Activated naive CD4-positive, alpha-beta T cell (primary cell): ENCODE measurements at places on chromosomes 6 and 20.

- no peak for DNase-seq
Measured at GRCh38 chr6:978937-979685, 286.2 kb upstream of the EXOC2 start.

DNA sequence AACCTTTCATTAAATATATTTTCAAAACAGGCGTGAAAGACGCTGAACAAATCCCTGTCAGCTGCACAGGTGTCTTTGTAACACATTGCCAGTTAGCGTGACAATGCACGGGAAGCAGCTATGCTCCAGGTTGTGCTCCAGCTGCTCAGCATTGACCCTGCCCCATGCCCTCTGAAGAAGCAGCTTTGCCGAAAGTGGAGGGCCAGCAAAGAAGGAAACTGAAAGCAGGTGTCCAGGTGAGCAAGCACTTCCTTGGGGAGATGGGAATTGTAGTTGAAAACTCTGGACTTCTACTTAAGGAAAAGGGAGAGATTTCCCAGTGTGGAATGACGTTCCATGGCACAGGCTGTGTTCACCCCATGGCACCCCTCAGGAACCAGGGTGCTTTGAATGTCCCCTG lies 125.7 kb downstream of the TTLL2 start:
- no peak for DNase-seq

- no peak for DNase-seq
Measured at GRCh38 chr6:164247106-164247505, 832.6 kb downstream of the QKI start.

- no peak for DNase-seq
Measured at GRCh38 chr20:8254911-8255582, 123.0 kb downstream of the PLCB1 start.

DNA sequence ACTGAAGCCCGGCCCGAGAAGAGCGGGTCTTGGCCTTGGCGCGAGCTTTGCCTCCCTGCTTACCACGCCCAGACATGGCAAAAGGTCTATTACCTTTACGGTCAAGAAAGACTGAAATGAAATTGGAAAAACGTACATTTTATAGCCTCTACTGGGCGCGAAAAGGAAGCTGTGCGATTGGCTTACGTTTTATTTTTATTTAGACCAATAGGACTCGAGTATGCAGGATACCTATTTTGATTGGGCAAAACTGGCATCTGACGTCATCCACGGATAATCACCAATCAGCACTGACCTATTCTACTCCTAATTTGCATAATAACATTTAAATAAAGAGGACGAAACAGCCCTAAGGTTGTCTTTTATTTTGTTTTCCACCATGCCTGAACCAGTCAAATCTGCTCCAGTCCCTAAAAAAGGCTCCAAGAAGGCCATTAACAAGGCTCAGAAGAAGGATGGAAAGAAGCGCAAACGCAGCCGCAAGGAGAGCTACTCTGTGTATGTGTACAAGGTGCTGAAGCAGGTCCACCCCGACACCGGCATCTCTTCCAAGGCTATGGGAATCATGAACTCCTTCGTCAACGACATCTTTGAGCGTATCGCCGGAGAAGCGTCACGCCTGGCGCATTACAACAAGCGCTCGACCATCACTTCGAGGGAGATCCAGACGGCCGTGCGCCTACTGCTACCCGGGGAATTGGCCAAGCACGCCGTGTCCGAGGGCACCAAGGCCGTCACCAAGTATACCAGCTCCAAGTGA lies 97.4 kb downstream of the OR2B2 start:
- DNase-seq, result no peak

DNA sequence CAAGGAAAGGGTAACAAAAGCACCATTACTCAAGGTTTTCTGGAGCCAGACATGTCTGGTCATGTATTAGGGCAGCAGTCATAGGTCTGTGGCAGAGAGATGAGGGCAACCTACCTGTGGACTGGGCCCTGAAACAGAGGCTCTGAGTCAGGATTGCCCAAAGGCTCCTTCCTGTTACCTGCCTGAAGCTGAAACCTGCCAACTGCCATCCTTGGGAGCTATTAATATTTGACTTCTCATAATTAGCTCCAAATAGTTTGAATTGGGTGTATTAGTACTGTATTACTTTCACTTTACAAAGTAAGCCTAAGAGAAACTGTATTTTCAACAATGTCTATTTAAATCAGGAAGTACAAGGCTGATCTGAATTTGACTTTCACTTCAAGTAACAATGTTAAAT lies 72.0 kb upstream of the TBX18 start:
- DNase-seq, result no peak

DNA sequence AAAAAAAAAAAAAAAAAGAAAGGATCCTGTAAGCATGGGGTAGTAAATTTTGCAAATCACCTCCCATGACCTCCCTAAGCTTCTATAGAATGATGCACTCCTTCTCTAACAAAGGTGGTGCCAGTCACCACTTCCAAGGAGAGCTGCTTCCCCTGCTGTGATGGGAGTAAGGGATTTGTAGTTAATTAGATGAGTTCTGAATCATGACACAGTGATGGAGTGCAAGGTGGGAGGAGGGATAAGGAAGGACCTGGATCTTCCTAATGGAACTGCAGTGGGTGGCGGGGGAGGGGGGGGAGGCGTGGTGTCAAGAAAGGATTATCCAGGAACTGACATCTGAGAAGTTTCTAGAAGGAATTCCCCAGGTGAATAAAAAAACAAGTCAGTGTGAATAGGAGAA lies 47.8 kb downstream of the NRN1 start:
- no peak for DNase-seq
